Spinal cord (tissue), 10 donors: ENCODE measurements at places on chromosomes 5 and 9.

GRCh38 chr9:69130456-69131441, 43.3 kb upstream of the TJP2 start:
- DNase-seq = no peak

- DNase-seq = no peak
These were observed 93.5 kb downstream of the GLDC start for GRCh38 chr9:6552033-6552432.

- DNase-seq = no peak
These were observed 97.4 kb downstream of the HOMER1 start for GRCh38 chr5:79416499-79416898.

DNA sequence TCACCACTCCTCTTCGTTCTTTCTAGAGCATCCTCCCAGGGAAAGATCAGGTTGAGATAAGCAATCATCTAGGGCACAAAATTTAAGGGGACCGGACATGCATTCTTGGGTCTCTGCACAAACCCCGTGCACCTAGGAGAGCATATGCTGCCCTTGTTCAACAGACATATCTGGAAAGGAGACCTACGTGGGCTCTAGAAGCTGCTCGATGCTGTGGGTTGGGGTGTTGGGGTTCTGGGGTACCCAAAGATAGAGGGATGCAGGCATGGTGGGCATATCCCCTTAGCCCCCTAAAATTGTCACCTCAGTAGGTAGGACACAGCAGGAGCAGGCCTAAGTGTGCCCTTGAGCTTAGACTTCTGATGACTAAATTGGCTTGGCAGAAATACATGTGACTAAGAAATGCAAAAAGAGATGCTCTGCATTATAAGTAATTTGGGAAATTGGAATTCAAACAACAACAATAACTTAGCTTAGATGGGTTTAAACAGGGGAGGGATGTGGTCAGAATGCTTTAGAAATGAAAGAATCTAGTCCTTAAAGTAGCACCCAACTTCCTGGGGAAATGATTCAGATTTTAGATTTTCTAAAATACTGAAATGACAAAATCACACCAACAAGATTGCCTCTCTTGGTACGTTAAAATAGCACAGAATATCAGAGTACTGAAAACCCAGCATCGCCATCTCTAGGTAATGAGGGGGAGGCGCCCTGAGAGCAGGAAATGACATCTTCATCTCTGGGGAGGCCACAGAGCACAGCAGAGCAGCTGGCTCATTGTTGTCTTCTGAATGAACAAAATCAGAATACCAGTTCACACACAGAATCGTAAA, 172.3 kb downstream of the GNA14 start:
- DNase-seq = no peak

DNA sequence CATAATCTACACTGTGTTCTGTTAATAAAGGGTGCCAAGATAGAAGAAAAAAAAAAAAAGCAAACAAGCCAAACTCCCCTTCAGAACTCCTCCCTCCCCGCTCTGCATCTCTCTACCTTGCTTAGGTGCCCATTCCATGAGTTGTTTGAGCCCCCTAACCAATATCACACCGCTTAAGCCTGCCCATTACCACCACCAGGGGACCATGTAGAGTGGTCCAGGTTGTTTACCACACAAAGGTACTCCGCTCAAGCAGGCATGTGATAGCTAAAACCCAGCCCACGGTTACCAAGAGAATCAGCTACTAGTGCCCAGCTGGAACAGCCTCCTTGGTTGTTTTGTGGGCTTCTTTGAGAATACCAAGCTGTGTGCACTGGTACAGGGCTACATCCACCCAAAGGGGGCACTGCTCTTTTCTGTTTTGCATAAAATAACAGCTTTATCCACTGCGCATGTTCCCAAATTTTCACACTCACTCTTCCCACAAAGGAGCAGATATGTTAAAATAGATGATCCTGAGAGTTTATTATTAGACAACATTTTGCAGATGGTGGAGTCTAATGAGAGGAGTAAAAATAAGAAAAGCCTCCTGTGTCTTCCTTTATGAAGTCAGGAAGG, 304.1 kb downstream of the DEPDC1B start:
- DNase-seq = no peak

GRCh38 chr5:125582352-125582751, 835.9 kb upstream of the ZNF608 start:
- no peak for DNase-seq

- no peak for DNase-seq
These were observed 10.7 kb downstream of the NANS start for GRCh38 chr9:98067184-98067583.

DNA sequence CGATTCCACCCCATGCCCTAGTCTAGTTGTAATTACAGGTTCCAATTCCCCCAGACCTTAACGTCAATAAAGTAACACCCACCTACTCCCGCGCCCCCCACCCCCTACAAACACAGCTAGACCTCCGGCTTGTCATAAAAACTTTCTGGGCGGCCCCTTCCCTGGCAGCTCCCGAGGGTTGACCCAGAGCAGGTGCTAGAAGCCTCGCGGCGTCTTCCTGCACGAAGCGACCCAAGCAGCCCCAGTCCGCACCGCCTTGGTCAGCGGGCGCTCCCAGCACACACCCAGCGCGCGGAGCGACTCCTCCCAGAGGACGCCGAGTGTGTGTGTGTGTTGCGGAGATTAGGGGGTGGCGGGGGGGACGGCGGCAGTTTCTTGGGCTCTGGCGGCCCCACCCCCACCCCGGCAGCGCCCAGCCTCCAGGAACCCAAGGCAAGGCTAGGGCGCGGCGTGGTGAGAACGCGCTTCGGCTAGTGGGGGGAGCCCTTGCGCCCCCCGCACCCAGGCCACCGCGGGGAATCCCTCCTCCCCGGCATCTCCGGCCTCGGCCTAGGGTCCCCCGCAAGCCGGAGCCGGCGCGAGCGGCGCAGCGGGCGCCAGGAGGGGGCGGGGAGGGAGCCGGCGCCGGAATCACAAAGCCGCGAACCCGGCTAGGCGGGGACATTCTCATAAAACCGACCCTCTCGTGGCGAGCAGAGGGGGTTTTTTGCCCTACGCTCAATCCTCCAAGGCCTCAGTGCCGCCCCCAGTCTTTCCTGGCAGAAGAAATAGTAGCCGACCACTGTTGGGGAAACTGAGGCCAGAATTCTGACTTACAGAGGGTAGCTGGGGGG, 2.2 kb downstream of the PCDH1 start:
- DNase-seq = no peak

- peak; percentile 28 for DNase-seq
These were observed 44.4 kb upstream of the ANKDD1B start for GRCh38 chr5:75566710-75567309.

GRCh38 chr5:68054638-68055037, 160.9 kb upstream of the PIK3R1 start:
- DNase-seq = peak; percentile 16

GRCh38 chr9:3136686-3137346, 292.9 kb upstream of the PUM3 start:
- no peak for DNase-seq

GRCh38 chr9:130193531-130194377, 21.6 kb downstream of the NCS1 start:
- no peak for DNase-seq

GRCh38 chr5:166845044-166845443, 1446.4 kb upstream of the WWC1 start:
- DNase-seq = no peak

DNA sequence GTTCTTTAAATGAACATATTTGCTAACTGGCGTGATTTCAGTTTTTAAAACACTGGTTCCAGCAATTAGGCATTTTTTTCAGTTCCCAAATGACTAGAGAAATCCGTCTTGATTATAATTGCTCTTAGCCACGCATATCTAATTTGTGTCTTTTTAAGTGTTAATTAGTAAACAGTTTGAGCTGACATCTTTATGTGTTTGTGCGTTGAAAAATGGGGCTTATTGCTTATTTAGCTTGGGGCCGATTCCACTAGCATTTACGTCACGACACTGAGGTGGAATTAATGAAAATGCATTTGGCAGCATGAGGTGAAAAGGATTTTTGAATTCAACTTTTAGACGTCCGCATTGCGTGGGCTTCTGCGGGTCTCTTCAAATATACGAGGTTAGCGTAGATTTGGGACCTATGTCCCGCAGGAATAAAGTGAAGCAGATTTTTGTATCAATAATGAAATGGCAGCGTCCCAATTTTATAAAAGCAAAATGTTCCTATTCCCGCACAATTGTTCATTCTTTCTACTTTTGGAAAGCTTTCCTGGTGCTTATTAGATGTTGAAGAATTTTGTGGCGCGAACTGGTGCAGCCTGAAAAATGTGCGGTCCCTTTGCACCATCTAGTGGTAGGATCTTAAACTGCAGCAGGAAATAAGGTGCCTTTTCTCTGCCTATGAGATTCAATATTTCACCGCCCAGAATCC, 122.7 kb upstream of the LMX1B start:
- peak; percentile 81 for DNase-seq

GRCh38 chr9:36765468-36766341, 193.0 kb downstream of the MELK start:
- peak; percentile 38 for DNase-seq

- DNase-seq = no peak
These were observed 550.8 kb downstream of the BNC2 start for GRCh38 chr9:16319646-16320045.

DNA sequence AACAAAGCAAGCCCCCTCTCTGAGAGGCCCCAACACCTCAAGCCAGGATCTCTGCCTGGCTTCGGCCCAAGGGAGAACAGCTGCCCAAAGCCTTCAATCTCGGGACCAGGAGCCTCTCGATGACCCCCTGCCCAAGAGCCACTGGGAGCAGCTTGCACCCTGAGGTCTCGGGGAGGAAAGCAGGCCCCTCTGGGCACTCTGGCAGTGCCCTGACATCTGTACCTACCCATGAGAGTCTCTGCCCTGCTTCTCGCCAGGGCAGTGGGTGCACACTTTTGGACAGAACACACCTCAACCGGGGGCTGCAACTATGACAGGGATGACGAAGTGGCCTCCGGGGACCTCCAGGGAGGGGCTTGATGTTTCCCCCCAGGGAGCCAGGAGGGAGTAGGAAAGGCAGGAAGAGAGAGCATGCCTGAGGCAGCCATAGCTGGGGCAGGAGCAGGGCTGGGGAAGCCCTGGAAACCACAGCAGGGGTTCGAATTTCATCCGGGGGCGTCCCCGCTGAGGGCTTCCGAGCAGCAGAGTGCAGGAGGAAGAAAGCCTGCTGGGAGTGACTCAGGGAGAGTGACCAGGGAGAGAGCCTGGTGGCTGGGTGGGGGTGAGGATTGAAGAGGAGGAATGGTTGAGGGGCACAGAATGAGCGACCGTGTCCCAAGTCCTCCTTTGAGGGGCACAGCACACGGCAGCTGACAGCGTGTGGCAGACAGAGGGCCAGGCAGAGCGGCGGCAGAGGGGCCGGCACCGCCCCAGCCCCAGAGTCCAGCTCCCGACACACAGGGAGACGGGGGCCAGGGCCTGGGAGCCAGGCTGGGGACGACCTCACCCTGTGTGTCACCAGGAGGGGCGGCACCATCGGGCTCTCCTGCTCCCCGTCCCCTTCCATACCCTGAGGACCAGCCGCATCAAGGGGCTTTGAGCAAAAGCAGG, 1.8 kb downstream of the LPCAT1 start:
- DNase-seq = no peak

DNA sequence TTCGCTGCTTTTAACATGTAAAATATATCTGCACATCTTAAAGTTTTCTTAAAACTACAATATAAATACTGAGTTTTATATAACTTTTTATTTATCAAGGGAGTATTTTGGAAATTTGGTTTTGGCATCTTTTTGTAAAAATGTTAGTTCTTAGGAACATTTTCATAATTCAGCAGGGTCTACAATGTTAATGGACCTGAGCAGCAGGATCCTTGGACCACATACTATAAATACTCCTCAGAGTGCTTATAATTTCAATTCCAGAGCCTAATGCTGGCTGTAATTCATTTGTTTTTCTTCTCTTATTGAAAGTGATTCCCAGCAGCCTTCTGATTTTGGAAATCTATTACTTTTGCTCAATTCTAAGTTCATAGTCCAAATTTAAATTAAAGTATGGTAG, 1216.2 kb downstream of the MAT2B start:
- DNase-seq = no peak

GRCh38 chr5:13943676-13944075, 812 bp downstream of the DNAH5 start:
- DNase-seq = no peak

GRCh38 chr9:114893221-114894010, 37.0 kb downstream of the TNFSF8 start:
- DNase-seq = no peak

DNA sequence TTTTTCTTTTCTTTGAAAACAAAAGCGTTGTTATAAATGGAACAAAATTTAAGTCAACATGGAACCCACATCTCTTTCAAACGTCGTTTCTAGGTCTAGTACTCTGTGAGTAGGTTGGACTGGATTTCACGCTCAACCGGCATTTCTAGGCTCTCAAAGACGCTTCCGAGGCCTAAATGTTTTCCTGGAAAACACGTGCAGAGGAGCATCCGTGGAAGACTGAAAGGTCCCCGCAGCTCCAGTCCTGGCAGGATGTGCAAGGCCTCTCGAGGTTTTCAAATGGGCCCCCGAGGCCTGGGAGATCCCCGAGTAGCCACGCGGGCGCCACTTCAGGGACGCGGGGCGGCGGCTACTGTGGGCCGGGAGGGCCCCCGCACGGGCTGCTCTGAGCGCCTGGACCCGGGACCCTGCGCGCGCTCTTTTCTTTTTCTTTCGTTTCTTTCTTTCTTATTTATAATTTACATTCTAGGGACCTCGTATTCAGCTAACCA, 4.2 kb upstream of the IRX2 start:
- DNase-seq = no peak

- DNase-seq = no peak
These were observed 104.1 kb upstream of the TUT7 start for GRCh38 chr9:86458191-86458855.

- no peak for DNase-seq
These were observed 7.9 kb downstream of the SLC6A3 start for GRCh38 chr5:1437226-1437829.

DNA sequence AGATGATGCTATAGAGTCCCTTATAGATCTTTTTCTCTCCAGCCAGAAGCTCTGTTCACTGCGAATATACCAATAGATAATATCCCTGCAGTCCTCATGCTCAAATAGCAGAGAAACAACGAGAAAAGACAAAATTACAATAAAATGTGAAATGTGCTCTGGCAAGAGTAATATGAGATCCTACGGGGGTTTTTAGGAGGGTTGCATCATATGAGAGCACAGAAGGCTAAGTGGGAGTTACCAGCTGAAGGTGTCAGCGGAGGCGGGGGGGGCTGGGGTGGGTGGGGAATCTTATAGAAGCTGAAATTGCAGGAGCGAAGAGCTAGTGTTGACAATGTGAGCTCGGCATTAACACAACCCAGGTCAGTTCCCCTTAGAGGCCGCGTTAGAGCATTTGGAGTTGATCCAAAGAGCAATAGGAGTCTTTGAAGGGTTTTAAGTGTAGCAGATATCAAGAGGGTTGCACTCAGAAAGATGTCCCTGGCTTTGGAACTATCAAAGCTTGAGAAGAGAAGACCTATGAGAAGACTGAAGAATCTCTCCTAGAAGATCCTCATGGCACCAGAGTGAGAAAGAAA, 109.7 kb downstream of the BASP1 start:
- DNase-seq = no peak

GRCh38 chr5:102627315-102627714, 127.8 kb upstream of the PAM start:
- DNase-seq = no peak
